Stimulated activated CD4-positive, alpha-beta T cell treated with anti-CD3 and anti-CD28 coated beads, Interleukin-1b, Interleukin-23, amount 100 ng/mL, for 4 hours (primary cell): ENCODE measurements at places on chromosomes 5 and 9.

DNA sequence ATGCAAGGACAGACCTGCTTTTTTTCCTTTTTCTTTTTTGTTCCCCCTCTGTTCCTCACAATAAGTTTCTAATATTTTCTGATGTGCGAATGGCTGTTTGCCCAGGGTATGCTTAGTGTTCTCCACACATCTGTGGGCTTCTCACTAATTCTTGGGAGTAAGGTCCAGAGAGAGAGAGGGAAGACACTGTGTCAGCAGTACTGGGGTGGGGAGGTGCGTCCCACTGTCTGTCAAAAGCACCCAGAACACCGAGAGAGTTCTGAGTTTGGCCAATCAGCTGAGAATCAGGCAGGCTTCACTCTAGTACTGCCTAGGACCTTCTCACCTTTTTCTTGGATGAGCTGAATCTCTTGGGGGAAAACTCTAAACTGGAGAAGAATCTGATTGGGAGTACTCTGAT, 61.8 kb downstream of the ELL2 start:
- no peak for DNase-seq

DNA sequence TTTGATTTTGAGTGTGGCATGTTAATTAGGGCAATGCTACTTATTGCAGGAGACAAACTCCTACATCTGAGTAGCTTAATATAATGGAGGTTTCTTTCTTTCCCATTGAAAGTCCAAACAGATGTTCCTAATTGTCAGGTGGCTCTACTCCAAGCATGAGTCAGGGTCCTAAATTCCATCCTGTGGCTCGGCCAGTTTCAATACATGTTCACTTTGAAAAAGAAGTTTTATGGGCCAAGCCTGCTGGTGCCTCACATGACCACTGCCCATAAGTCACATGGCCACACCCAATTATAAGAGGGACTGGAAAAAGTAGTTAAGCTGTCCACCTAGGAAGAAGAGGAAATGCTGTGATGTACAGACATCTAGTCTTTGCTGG, 170.4 kb downstream of the ARRDC3 start:
- no peak for DNase-seq

DNA sequence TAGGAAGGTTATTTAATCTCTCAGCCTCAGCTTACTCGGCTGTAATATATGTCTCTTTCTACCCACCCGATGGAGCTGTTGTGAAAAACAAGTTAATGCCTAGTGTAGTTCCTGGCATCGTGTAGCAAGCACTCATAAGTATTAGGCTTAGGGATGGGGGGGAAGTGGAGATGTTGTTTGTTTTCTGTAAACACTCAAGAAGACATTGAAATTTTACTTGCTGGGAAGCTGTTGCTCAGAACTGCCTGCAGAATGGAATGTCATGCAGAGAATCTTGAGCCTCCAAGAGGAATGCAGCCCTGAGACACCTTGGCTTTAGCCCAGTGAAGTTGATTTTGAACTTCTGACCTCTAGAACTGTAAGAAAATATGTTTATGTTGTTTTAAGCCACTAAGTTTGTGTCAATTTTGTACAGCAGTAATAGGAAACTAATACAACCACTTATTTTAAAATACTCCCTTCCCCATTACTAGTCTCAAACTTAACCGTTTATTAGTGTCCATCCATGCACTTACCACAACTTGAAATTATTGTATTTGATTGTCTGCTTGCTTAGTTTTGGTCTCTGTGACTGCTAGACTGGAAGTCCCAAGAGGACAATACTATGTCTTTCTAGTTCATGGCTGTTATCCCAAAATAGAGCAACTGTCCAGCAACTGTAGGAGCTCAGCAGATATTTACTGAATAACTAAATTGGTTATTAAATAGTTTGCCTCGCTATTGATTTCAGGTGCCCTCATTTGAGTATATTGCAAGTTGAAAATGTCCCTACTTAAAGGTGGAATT, 53.8 kb downstream of the MFAP3 start:
- no peak for DNase-seq

DNA sequence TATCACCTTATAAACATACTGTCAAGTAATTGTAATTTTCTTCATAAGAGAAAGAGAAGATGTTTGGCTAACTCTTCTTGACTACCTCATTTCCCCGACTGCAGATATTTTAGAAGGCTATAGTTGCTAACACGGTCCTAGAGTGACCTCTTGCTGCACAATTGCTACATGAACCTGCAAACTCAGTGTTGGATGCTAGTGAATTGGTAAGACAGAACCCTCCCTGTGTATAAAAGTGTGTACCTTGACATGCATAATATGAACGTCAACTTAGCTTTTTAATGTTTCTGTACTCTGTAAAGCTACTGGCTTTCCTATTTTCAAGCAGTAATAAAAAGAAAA, 46.7 kb upstream of the CER1 start:
- no peak for DNase-seq

DNA sequence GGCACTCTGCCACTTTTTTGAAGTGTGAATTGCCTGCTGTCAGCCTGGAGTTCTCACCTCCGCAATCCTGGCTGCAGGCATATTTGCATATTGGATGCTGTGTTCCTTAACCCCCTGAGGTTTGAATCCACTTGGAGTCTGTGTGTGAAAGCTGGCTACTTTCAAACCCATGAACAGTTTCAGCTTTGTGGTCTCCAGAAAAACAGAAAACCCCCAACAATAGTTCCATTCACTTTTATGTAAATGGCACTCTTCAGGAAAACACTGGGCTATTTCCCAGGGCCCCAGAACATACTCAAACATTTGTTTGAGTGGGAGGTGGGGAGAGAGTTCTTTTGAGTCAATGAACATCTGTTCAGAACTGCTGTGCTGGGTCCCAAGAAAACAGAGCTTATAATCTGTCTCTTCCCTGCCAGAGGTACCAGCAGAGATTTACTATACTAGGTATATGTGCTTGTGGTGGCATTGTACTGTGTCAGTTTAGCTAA, 5.0 kb downstream of the NUDT2 start:
- DNase-seq: no peak

GRCh38 chr9:21982391-21982790, 11.8 kb downstream of the CDKN2A start:
- no peak for DNase-seq

- no peak for DNase-seq
Measured at GRCh38 chr9:100884518-100884917, 144.0 kb upstream of the PLPPR1 start.

DNA sequence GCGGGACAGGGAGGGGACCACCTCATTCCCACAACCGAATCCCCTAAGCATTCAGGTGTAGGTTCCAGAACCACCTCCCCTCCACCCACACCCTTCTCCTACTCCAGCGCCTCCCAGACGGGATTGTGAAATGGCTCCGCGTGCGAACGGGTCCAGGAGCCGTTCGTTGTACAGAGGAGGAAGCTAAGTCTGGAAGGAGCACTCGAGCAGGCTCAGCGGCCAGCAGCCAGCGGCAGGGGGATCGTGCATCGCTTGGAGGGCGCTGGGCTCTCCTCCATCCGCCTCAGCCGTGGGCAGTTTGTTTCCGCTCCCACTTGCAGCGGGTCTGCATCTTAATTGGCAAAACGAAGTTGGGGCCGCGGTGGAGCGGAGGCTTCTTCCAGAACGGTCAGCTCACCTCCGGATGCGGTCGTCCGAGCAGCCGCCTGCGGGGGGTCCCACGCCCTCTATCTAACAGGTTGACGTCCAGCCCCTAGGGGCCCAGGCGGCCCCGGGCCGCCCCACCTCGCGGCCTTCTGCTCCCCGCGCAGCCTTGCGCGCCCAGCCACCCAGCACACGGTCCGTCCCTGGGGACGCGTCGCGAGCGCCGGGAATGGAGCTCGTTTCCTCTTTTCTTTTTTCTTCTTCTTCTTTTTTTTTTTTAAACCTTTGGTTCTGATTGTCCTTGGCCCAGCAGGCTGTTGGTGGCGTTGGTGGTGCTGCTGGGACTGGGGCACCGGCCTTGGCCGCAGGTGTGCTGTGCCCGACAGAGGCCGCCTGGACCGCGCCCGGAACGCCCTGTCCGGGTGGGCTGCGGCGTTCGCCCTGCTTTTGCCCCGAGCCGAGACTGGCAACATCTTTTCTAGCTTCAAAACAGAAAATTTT, 3.9 kb upstream of the BARX1 start:
- no peak for DNase-seq

- no peak for DNase-seq
Measured at GRCh38 chr9:121472446-121472845, 27.2 kb downstream of the GGTA1 start.

DNA sequence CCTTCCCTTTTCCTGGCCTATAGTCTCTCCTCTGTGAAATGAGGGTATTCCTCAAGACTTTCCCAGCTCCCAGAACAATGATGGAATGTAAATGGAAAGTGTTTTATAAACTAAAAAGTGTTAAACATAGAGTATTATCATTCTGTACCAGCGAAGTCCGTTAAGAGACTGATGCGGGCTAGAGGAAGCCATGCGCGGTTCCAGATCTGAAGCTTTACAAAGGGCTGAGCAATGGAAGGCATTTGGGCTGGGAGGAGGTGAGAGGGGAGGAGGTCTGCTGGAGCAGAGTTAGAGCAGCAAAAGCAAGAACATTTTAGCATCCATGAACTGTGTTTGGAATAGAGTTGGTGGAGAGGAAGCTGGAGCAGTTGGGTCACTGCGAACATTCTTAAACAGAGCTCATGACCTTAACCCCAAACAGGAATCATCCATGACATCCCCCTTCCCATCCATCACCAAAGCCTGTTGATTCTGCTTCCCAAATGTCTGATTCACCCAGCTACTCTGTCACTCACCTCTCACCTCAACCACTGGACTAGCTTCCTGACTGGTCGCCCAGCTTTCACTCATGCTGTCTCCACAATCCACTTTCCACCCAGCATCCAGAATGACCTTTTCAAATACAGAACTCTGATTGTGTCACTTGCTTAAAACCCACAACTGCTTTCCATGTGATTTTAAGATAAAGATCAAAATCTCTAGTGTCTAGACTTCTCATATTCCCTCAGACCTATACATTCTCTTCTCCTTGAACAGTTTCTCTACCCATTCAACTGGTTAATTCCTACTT, 37.1 kb downstream of the CDK5RAP2 start:
- DNase-seq: no peak

- DNase-seq: no peak
Measured at GRCh38 chr5:15069407-15069905, 197.9 kb upstream of the ANKH start.

DNA sequence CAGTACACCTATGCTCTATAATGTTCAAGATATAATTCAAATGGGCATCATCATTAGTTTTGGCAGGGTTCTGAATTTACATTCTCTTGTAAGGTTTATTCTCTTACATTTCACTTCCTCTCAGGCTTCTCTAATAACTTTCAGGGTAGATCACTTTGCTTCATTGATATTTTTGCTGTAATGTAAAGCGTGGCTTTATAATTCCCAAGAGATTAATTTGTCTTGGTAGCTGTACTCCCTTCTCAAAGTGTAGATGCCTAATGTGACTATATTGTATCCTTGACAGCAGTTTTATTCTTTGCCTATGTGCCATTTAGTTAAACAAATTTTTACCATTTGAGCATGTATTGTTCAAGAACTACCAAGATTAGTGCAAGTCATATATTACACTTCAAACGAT, 889.1 kb downstream of the TAF11L14 start:
- no peak for DNase-seq

- no peak for DNase-seq
Measured at GRCh38 chr5:135130261-135131215, 96.5 kb upstream of the PITX1 start.
